Choroid plexus epithelial cell (primary cell): ENCODE measurements at places on chromosomes 1 and 21.

DNA sequence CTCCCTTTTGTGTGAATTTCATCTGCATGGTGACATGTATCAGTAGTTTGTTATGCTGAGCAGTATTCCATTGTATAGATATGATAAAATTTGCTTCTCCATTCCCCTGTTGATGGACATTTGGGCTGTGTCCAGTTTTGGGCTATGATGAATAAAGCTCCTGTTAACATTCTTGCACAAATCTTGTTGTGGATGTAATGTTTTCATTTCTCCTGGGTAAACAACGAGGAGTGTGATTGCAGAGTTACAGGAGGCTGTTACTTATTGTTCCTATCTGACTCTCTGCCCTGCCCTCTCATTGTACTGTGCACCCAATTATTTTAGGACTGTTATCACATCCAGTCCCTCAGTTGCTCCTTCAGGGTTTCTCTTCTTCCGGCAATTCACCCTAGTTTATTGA is 24.2 kb downstream of the MAPKAPK2 start:
- no peak for DNase-seq

- DNase-seq: no peak
Measured at GRCh38 chr1:212098310-212098709, 62.8 kb downstream of the DTL start.

DNA sequence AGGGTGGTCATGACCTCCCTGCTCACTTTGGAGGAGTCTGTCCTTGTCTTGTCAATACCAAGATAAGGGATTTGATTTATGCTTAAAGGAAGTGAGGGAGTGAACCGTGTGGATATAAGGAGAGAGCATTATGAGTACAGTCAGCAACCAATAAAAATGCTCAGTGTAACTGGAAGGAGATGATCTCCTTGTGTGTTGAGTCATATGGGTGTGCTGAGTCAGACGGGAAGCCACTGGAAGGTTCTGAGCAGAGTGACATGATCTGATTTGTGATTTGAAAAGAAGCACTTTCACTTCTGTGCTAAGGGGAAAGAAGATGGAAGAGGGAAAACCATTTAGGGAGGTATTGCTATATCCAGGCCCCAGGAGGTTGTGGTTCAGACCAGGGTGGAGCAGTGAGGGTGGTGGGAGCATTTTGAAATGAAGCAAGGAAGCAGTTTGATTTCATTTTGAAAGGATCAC is 2.5 kb upstream of the BCL10 start:
- DNase-seq: peak; percentile 95

DNA sequence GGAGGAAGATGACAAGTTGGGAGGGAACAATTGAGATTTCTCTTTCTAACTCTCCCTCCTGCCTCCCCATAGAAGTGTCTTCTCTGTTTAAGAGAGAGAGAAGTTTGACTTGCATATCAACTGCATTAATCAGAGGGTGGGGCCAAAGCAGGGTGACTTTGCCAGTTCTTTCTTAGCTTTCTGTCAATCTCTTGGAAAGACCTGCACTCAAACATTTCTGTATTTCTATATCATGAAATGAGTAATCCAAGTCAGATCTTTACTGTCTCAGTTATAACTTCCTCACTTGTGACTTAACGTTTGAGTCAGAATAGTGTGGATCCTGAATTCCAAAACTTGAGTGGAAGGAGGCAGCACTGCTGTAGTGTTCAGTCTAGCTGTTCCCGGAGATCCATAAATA is 180.8 kb upstream of the KCNK2 start:
- peak; percentile 56 for DNase-seq

- DNase-seq: peak; percentile 38
Measured at GRCh38 chr1:245690156-245690690, 535.4 kb downstream of the KIF26B start.

GRCh38 chr1:101907264-101907663 is 89.5 kb downstream of the OLFM3 start:
- DNase-seq: no peak

GRCh38 chr1:182713492-182713891 is 29.1 kb upstream of the RGS8 start:
- no peak for DNase-seq

- no peak for DNase-seq
Measured at GRCh38 chr1:54800041-54800898, 853 bp downstream of the TTC22 start.

DNA sequence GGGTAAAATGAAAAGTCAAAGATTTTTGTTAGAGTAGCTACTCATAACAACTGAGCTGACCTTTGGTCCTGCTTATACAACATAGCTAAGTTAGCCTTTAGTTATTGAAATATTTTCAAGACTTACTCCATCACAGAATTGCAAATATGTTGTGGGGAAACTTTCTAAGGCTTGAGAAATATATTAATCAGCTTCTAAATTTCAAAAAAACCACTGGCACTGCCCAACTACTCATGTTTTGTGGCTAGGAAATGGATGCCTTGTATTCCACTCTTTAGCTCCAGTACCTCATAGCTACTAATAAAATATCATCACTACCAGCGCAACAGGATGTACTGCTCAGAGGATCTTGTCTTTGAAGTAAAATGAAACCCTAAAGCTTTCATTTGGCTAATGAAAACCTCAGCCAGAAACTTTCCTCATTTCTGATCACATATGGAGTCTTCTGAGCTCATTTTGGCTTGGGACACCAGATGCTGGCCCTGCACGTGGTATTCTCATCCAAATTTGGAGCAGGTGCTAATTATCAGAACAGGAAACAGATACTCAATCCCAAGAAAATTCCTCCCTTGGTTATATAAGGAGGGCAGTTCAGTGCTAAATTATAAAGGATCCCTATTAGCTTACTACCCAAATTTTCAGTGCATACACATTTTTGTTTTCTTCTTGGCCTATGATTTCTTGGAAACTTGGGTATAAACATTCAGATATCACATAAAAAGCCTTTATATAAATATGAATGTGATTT is 690.7 kb downstream of the ADGRL2 start:
- peak; percentile 4 for DNase-seq

DNA sequence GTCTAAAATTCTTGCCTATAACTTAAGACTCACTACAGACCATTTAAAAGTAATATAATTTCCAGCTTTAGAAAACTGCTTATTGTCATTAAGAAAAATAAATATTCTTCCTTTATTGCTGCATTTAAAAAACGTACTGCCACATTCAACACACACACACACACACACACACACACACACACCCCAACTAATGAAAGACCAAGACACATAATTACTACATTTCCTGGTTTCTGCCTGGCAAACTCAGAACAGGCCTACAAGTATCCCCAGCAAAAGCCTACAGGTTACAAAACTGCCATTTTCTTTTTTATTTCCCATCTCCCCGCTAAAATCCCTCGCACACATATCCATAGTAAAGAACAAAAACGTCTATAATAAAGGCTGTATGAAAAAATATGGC is 1.5 kb downstream of the DENND2C start:
- no peak for DNase-seq

DNA sequence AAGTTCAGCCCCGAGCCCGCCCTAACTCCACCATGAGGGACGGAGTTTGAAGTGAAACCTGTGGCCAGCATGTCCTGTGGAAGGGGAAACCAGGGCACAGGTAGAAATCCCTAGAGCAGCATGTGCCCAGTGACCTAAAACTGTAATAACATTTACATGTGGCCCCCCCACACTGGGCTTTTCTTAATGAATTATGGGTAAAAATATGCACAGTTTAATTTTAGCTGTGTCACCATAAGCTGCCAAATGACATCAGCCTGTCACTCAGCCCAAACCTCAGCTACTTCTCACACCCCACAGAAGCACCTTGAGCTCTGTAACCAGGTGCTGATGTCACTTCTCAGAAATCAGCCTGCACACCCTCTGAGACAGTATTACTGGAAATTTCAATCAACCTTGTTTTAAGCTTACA is 50.0 kb upstream of the SLC19A1 start:
- DNase-seq: peak; percentile 20

DNA sequence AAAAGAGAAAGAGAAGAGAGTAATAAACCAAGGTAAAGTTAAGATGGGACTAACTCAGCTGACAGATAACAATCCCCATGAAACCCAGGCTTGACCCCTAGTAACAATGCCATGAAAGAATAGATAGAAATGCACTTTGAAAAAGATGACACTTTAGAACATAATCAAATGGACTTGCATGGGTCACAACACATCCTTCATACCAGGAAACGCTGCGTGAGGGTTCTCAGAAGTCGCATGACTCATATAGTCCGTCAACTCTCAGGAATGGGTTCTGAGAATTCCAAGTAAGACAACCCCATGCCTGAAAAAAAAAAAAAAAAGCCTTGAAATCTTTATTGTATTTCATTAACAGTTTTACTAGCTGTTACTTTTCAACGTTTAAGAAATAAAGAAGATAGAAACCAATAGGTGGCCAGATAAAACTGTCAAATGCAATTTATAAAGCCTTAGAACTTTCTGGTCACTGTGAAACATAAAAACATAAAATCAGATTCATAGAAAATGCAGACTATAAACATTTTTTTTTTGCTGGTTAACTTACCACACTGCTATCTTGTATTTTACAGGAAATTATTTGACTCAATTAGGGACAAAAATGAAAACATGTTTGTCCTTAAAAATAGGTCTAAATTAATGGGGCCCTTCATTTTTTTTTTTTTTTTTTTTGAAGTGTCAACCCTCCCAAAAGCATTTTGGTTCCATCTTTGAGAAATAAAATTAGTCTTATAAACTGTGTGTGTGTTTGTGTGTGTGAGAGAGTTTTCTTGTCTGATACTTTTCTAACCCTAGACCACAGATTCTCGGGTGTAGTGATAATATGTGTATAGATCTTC is 202.1 kb downstream of the NCAM2 start:
- peak; percentile 100 for DNase-seq

DNA sequence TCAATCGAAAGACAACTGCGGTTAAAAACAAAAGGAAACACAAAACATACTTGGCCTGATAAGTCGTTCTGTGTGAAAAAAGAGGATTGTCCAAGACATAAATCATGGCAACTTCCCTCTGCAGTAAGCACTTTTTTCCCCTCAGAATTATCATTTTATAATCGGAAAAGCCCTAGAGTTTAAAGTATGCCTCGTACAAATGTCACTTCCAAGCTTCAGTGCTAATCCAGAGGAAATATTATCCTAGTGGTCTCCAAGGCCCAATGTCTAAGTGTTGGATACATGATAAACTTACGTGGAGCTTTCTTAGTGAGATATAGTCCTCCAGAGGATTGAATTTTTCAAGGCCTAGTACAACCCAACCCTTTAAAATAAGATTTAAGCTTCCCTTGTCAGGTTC is 11.2 kb upstream of the NTMT2 start:
- no peak for DNase-seq

DNA sequence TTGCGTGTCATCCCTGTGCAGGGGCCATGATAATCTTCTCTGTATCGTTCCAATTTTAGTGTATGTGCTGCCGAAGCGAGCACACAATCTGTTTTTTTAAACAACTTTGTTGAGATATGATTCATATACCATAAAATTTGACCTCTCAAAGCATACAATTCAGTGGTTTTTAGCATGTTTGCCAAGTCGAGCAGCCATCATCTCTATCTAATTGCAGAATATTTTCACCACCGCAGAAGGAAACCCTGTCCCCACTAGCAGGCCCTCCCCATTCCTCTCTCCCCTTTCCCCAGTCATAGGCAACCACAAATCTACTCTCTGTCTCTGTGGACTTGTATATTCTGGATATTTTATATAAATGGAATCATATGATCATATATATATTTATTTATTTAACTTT is 78.7 kb upstream of the TINAGL1 start:
- peak; percentile 59 for DNase-seq

DNA sequence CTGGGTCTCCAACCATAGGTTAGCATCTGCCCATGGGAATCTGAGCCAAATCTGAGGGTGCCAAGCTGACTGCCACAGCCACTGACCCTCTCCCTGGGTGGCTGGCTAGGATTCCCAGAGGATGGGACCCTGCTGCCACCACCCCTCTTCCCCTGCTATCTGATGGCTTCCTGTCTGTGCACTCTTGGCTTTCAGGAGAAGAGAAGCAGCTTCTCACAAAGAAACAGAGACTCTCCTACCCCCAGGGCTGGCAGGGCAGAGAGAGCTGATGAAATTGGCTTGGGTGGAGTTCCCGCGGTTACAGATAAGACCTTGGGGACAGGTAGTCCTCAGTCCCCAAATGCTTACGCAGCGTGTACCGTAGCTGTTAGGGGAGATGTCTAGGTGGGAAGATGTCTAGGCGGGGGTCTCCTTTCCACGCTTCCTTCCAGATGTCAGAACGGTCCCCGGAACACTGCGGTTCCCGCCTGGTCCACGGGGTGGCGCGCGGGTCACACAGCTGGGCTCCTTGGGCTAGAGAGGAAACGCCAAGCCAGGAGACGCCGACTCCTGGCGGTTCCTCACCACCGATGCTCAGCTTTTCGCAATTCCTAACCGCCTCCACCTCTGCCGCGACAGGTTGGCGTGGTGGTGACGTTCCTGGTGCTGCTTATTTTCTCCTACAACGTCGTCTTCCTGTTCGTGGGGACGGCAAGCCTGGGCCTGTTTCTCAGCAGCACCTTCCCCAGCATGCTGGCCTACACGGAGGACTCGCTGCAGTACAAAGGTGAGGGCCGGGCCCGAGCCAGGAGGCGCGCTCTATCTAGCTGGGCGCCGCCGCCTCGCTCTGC is 40.1 kb downstream of the ELK4 start:
- peak; percentile 81 for DNase-seq

GRCh38 chr1:82586473-82586872 is 785.7 kb downstream of the ADGRL2 start:
- no peak for DNase-seq

DNA sequence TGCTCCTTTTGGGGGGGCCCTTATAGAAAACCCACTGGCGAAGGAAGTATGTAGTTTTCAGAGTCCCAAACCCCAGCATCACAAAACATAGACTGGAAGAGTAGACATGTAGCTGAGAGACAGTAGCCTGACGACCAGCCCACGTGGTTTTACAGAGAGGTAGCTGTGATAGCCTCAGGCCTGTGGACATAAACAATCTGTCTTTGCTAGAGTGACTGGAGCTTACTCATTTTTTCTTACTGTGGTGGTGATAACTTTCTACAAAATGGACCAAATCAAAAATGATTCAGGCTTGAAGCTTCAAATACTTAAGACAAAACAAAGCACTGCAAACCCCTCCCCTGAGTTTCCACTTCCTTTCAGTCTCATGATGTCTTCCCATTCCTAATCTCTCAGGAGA is 497.0 kb downstream of the RWDD3 start:
- DNase-seq: no peak

DNA sequence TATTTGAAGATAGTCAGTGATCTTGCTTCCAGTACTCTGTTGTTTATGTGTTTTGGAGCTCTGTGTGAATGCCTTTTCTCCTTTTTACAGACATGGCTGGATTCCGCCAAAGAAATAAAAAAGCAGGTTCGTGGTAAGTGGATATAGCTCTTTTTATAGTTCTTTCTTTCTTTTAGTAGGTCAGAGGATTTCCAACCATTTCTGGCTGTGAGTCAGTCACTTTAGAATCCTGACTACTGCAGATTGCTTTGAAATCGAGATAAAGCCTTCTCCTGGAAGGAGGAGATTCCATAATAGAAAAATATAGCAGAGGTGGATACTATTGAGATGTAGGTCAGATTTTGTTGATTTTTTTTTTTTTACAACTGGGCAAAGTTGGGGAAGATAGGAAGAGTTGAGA is 97.4 kb downstream of the EPB41 start:
- peak; percentile 23 for DNase-seq

- no peak for DNase-seq
Measured at GRCh38 chr1:202361701-202362100, 13.2 kb downstream of the PPP1R12B start.

- no peak for DNase-seq
Measured at GRCh38 chr1:157415661-157416060, 136.7 kb downstream of the FCRL5 start.
